Kidney glomerular epithelial cell (primary cell): ENCODE measurements at places on chromosomes 11 and 22.

DNA sequence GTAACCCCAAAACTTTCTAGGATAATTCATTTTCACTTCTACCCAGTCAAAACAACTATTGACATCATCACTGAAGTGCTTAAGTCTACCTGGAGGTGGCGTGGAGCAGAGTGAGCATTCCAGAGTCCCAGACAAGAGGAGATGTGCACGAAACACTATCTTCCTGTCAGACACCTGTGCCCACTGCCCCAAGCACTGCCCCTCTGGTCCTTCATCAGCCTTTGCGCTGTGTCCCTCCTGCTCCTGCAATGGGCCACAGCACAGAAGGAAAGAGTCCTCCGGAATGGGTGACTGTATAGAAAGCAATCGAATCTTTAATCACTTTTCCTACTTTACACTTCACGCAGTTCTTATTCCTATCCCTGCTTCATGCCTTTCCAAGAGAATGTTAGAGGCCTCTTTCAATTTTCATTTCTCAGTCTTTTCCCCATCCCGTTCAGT, 512 bp upstream of the GRIA4 start:
- peak; percentile 47 for DNase-seq

GRCh38 chr22:36237462-36238372, 1.6 kb downstream of the APOL2 start:
- DNase-seq, result no peak

DNA sequence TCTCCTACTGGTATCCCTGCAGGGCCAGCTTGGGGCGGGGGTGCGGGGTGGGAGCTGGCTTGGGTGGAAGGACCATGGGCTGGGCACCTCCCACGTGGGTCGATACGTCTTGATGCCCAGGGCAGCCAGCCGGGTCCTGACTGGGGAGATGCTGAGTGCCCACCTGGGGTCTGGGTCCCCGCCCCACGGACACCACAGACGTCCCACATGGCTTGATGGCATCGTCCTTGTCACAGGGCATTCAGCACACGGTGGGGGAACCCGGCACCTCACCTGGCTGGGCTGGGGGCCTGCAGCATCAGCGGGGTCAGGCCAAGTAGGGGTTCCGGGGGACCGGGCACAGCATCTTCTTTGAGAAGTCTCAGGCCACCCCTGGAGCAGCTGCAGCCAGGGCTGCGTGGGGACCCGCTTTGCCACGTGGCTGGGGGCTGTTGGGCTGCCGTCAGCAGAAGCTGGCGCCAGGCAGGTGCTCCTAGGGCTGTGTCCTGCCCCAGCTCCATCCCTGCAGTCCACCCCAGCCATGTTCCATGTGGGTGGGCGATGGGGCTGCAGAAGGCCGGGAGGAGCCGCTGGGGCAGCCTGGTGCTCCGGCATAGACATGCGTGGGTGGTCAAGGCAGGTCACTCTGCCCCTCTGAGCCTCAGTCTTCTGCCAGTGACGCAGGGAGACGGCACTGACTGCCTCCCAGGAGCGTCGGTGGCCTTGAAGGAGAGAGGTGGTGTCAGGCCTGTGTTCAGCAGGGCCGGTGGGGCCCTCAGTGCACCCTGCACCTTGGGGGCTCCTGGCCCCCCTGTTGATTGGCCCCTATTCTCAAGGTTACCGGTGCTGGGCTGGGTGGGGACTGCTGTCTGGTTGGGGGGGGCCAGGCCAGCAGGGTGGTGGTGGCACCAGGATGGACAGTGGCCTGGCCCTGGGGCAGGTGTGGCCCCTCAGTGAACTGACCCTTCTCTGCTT, 8.4 kb downstream of the SELENOO start:
- DNase-seq, result no peak

DNA sequence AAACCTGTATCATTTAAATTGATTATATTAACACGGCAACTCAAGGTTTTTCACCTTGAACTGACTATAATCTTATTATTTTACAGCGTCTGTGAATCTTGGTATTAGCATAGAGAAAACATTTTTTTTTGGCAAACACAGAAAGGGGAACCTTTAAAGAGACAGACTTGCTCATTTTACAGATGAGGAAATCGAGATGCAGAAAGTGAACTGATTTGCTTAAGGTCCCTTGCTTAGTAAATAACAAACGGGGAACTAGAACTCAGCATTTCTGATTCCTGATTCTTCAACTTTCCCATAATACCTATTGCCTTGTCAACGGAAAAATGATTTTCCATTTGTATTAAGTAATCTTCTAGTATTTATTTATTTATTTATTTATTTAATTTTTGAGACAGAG, 33.2 kb upstream of the CECR2 start:
- DNase-seq, result no peak

- DNase-seq, result no peak
These were observed 353.5 kb downstream of the TBC1D22A start for GRCh38 chr22:47115921-47116320.

DNA sequence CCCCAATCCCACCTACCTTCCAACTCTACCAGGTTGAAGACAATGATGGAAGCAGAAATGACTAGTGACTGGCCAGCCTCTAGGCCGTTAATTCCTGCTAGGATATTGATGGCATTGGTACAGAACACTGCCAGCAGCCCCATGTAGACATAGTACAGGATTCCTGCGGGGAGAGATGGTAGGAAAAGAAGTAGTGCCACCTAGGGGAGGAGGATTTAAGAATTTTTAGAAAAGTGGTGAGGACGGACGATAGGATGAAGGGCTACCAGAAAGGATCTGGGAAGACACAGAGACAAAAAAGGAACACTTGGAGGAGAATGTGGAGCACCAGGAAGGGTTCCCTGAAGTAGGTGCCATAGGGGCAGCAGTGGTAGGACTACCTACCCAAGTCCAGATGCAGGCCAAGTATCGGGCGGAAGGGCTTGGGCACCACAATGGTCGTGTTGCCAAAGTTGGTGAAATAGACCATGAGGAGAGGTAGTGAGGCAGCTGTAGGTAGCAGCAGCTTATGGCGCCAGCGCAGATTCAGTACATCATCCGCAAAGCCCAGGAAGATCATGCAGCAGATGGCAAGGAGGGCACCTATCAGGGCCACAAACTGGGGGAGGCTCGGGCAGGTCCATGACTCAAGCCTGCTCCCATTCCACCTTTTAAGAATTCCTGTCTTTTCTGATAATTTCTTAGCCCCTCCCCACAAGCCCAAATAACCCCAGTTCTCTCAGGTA, 1.2 kb downstream of the DPAGT1 start:
- DNase-seq, result no peak

- no peak for DNase-seq
These were observed 14.1 kb upstream of the FZD4 start for GRCh38 chr11:86969258-86969657.

DNA sequence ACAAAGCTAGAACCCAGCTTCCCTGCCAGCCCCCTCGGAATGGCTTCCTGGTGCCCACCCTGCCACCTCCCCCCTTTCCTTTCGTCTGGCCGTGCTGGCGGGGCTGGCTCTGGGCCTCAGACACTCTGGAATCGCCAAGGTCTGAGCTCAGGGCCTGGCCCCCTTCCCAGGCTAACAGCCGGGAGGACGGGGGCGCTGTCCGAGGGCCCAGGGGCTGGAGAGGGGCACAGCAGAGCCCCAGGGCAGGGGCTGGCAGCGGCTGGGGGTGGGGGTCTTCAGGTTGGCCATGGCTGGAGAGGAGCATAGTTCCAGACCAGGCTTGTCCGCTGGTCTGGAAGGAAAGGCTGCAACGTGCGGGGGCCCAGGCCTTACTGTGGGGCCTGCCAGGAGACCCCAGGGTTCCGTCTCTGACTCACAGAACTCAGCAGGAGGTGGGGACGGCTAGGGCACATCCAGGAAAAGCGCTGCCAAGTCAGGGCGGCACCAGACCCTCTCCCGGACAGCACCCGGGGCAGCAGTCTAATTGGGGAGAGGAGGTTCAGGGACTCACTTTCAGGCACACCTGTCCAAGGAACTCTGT, 861 bp upstream of the LTBP3 start:
- DNase-seq, result no peak

- no peak for DNase-seq
These were observed 7.3 kb downstream of the TRIM34 start for GRCh38 chr11:5631969-5632635.
